ENCODE measurements at places on chromosomes 7 and 10.

DNA sequence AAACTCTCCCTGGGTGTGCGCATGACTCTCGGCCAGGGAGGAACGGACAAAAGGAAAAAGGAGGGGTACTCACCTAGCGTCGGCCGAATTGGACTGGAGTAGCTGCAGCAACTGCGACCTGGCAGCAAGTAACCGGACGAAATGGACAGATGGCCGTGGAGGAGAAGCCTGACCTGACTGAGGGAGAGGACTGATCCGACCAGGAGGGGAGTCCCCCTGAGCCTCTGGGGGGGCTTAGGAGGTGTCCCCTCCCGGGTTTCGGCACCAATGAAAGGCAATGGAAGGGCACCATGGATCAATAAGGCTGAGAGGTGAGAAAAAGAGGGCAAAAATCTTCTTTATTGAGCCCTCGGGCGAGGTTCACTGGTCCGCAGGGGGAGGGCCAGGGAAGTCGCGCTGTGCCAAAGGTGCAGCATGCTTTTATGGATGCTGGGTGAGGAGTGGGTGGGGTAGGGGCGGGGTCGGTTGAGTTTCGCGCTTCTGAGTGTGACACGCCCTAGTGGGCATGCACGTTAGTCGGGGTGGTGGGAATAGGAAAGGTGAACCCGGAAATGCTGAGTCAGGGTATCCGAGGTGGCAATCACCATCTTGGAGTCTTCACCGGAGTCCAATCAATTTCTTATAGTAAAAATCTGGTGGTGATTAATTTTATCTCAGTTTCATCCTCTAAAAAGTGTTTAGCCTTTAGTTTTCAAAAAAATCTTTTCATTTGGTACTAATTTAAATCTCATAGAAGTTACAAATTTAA, 638.5 kb upstream of the DPP6 start:
- DNase-seq = no peak

GRCh38 chr7:76231583-76231982, 29.9 kb downstream of the SRRM3 start:
- DNase-seq = no peak

- no peak for DNase-seq
These were observed 55.7 kb upstream of the GATA3 start for GRCh38 chr10:7998831-7999230.

DNA sequence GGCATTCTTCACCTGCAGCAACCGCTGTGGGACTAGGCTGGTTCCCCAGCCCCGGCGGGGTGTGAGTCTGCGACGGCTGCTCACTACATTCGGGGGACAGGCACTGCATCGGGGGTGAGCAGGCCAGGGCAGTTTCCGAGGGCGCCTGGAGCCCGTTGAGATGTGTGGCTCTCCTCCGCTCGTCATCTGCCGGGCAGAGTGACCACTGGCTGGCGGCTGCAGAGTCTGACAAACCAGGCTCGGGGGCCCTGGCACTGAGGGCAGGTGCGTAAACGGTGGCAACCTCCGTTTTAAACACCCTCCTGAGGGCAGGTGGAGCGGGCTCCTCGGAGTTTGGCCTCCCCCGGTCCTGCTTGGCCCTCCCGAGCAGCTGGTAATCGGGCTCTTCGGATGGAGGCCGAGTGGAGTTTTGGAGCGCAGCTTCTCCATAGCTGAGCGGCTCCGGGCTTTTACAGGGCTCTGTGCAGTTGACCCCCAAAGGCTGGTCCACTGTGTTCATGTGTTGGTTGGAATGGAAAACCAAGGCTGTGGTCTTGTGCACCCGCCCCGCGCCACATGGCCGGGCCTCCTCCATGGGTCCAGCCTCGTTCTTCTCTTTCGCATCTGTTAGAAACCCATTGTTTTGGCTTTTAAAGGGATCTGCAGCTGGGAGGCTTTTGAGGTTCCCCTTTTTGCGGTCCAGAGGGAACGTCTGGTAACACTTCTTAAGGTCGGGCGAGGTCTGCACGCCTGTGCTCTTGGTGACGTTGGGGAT, 20.9 kb downstream of the INSYN2A start:
- DNase-seq = no peak

DNA sequence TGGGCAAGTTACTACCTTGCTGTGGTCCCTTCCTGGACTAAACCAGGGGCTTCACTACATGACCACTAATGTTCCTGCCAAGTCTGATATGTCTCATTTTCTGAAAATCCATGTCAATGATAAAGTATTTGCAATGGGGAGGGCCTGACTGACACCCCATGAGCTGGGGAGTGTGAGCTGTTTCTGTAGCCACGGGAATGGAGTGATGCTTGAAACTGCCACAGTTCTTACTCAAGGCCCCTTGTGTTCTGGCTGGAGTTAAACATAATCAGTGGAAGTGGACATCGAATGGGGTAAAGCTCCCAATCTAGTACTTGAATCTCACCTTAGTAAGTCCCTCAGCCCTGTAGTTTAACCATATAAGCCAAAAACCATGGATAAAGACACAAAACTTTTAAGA, 61.9 kb upstream of the PDLIM1 start:
- DNase-seq = no peak

DNA sequence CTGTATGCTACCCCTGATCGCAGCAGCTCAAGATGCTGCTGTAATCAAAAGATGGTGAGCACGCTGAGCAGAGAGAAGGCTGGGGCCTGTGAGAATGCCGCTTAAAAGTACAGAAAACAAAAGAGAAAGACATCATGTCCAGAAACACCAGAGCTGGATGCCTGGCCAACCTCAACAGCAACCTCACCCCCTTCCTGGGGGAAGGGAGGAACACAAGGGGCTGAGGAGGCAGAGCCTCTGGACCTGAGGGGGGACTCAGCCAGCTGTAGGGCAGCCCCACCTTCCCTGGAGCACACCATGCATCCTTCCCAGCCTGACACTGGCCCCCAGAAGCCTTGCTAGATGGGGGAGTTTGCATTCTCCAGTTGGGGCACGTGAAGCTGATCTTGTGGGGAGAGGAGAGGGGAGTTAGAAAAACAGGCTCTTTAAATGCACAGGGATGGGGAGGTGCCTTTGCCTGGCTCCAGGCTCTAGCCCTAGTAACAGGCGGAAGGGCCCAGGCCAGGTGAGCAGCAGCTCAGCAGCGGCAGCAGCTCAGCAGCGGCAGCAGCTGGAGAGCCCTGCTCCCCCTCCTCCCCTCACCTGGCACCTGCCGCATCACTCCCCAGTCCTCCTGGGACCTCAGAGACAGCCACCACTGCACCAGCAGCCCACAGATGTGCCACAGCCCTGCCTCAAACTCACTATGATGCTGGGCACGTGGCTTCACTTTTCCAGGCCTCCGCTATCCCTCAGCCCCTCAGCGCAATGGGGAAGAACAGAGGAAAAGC, 156.3 kb downstream of the NEURL1 start:
- no peak for DNase-seq

DNA sequence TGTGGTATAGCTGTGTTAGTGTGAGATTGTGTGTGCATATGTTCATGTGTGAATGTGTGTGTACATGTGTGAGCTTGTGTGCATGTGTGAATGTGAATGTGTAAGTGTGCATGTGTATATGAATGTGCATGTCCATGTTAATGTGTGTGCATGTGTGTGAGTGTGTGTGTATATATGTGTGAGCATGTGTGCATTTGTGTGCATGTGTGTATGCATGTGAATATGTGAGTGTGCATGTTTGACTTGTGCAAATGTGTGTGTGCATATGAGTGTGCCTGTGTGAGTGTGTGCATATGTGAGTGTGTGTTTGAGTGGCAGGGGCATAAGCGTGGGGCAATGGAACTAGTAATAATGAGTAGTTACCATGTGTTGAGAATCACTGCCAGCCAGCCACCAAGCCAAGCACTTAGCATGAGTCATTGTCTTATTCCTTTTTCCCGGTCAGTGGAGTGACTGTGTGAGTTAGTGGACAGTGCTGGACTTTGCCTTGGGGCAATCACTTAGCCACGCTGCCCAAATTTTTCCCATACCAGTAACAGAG, 46.3 kb upstream of the SHH start:
- DNase-seq = no peak

DNA sequence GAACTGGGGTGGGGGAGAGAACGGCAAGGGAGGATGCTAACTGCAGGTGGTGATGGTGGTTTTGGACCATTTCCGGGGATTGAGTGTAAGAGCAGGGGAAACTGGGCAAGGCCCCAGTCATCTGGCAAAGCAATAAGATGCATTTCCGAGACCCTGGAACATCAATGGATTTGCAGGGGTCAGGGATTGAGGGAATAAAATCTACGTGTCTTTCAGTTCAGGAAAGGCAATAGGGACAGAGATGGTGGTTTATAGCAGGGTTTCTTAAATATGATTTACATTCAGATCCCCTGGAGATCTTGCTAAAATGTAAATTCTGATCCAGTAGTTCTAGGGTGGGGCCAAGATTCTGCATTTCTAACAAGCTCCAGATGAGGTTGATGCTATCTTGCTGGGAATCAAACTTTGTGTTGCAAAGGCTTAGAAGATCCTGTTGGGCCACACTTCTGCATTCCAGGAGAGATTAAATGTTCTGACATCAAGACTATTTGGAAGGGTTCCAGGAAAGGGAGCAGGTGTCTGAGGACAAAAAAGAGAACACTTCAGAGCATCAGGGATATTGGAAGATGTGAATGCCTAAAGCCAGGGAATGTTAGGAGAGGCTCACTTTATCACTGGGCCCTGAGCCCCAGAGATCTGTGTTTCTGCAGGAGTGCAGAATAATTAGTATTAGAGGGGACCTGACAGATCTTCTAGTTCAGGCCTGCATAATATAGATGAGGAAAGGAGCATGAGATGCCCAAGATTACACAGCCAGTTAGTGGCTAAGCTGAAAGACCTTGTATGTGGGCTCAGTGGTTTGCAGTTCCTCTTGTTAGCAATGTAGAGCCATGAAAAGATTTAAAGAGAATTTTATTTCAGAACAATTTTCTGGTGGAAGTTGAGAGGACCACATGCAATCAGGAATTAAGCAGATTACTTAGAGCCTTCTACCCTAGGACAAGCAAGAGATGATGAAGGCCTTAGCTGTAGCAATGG, 32.4 kb downstream of the BLNK start:
- DNase-seq = no peak

- DNase-seq = peak; percentile 60
These were observed 36.8 kb downstream of the MYOF start for GRCh38 chr10:93445097-93445960.

DNA sequence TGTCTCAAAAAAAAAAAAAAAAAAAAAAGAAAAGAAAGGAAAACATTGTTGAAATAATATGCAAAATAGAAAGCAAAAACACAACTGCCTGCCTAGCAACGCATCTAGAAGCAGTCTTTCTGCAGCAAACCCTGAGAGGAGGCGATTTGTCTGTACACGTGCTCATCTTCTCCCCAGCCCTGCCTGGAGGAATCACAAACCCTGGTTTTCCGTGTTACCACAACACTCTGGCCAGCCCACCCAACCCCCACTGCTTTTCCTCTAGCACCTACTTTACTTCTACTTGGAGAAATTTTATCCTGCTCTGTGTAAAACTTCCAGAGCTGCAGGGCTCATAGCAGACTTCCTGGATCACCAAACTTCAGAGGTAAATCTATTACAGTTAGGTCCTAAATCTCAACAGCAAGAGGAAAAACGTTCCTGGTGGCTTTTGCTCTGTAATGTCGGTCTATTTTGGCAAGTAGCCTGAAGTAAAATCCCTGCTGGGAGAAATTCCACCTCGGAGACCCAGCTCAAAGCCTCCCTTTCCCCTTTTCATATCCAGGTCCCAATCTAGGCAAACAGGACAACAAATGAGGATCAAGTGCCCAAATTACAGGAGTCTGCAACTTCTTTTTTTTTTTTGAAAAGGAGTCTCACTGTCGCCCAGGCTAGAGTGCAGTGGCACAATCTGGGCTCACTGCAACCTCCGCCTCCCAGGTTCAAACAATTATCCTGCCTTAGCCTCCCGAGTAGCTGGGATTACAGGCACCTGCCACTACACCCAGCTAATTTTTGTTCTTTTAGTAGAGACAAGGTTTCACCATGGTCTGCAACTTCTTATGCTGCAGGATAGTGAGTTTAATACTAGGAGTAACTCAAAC, 91.6 kb downstream of the DNMBP start:
- no peak for DNase-seq

GRCh38 chr7:95905167-95905566, 132.8 kb downstream of the DYNC1I1 start:
- DNase-seq = no peak

- DNase-seq = no peak
These were observed 2.3 kb downstream of the AGMO start for GRCh38 chr7:15559416-15559928.

DNA sequence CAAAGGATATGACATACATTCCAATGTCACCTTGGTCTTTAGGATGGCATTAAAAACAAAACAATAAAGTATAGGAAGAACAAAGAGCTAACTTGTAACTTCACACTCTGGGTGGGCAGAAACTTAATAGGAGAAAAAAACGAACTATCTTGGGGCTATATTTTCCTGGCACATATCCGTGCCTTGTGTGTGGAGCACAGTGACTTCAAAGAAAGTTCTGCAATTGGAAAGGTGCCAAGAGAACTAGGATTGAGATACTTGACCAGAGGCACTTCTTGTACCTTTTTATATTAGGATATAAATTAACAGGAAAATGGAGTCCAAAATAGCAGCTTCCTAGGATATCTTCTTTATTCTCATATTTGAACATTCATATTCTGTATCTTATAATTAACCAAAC, 148.4 kb downstream of the SEMA3D start:
- DNase-seq = no peak

DNA sequence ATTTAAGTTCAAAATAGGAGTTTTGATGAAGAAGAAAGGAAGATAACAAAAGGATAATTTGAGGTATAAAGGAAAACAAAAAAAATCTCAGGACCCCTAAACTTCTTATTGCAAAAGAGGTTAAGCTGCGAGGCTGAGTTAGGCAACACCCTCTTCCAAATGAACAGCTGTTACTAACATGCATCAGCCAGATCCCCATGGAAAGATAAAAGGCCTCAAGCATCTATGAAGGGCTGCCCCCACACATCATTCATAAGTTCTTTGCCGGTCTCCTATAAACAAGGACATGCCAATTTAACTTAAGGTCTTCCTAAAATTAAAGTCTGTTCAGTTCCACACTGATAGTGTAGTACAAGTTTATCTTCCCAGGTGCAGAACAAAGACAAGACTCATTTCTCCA, 75.8 kb upstream of the IMMP2L start:
- DNase-seq = no peak

GRCh38 chr10:95572131-95572820, 11.1 kb upstream of the SORBS1 start:
- DNase-seq = no peak

- no peak for DNase-seq
These were observed 1019.4 kb downstream of the KCNMA1 start for GRCh38 chr10:76618171-76618570.

All from SJSA1 (cell line).